GM12878 (cell line): ENCODE measurements at places on chromosomes 2 and 18. TPM values are rescaled to one million over a fixed set of nuclear protein-coding genes. Genes with fewer than 3 reads are reported as not detected.

- DNase-seq = no peak
Measured at GRCh38 chr2:154455866-154456265, 242.6 kb upstream of the KCNJ3 start.

GRCh38 chr2:86566821-86567190 is 3.6 kb upstream of the CHMP3 start:
- no peak for DNase-seq

The RAMP1 gene
- not detected in 2 replicates for polyA plus RNA-seq

The SLC11A1 gene
- polyA plus RNA-seq = 0.15 and 0.19 TPM in 2 replicates

The MC2R gene
- not detected in 2 replicates for polyA plus RNA-seq
